ENCODE measurements at places on chromosomes 5 and 9. TPM values are rescaled to one million over a fixed set of nuclear protein-coding genes. Genes with fewer than 3 reads are reported as not detected.

The GCNT1 gene
- 8.4 TPM for total RNA-seq

The EPB41L4B gene
- 11.3 TPM for total RNA-seq

The ZNF618 gene
- 7.8 TPM for total RNA-seq

The BARX1 gene
- total RNA-seq: not detected

The CRB2 gene
- 0.10 TPM for total RNA-seq

The IL31RA gene
- 13.2 TPM for total RNA-seq

The SOHLH1 gene
- total RNA-seq: not detected

The WNT8A gene
- total RNA-seq: not detected

The C5orf46 gene
- 5.0 TPM for total RNA-seq

The FGF18 gene
- 5.5 TPM for total RNA-seq
